ENCODE measurements at places on chromosomes 6 and 20.

- DNase-seq = no peak
These were observed 362.7 kb upstream of the IMPG1 start for GRCh38 chr6:76435174-76435573.

DNA sequence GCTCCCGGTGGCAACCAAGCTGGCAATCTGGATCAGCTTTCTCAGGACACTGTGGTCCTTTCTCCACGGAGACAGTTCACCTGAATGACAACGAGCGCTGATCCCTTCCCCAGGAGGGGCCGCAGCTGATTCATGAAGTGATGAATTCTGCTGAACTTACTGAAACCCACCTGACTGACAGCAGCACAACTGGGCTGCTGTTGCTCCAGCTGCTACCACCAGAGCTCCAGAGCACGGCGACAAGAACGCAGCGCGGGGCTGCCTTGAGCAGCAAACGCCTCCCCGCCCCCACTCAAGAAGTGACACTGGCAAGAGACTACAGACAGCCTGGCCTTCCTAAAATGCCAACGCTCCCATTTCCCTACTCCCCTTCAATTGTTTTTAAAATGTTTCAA, 10.0 kb downstream of the PXDC1 start:
- no peak for DNase-seq

DNA sequence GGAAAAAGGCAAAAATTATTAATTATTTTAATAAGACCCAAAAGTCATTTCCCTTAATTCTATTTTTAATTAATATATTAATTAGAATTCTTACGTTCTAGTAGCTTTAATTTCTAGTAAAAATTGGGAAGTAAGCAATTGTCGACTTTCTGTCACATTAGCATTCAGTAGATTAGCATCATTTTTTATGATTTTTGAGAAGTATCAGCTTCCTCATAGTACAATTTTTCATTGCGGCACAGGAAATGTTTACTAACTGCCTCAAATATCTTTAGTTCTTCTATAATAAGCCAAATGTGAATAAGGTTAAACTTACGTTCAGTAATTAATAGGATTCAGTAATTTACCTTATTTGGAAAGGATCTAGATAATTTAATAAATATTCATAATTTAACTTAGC, 687.4 kb downstream of the EPM2A start:
- DNase-seq = no peak

DNA sequence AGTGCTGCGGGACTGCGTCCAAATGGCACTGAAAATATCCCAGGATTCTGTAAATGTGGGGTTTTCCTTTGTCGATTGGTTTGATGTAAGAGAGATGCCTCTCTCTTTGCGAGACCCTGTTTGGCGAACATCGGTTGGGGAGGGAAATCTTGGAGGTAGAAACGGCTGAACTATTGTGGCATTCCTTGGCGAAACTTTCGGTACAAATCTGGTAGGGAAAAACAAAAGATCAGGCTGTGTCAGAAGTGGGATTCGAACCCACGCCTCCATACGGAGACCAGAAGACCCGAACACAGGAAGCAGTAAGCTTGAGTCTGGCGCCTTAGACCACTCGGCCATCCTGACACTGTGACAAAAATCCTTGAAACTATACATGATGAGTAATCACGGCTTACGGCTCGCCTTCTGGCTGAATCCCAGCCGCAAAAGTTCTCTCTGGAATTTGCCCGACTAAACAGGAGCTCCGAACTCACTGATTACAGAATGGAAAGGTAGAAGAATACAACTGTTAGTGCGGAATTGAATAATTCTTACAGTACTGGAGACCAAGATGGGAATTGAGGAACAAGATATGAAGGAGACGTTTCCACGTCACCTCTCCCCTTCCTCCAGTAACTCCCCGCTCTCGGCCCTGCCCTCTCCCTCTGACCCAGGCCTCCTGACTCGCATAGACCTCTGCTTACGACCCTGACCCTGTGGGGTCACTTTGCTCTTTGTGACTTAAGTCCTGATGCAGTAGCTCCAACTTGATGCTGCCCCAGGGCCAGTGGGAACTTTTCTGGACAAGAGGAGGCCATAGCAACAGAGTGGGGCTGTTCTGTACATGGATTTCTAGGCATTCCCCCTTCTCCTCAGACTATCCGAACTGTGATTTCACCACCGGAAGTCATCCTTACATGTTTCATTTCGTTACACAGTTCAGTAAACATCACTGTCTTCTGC, 132.8 kb upstream of the ZNF184 start:
- DNase-seq = peak; percentile 10

- DNase-seq = no peak
These were observed 501.1 kb downstream of the MEI4 start for GRCh38 chr6:78153976-78154375.

- no peak for DNase-seq
These were observed 481 bp downstream of the ZNF133 start for GRCh38 chr20:18288749-18289267.

GRCh38 chr6:1591243-1591642, 18.5 kb upstream of the FOXC1 start:
- DNase-seq = no peak

- DNase-seq = no peak
These were observed 20.6 kb upstream of the REV3L start for GRCh38 chr6:111503660-111504059.

DNA sequence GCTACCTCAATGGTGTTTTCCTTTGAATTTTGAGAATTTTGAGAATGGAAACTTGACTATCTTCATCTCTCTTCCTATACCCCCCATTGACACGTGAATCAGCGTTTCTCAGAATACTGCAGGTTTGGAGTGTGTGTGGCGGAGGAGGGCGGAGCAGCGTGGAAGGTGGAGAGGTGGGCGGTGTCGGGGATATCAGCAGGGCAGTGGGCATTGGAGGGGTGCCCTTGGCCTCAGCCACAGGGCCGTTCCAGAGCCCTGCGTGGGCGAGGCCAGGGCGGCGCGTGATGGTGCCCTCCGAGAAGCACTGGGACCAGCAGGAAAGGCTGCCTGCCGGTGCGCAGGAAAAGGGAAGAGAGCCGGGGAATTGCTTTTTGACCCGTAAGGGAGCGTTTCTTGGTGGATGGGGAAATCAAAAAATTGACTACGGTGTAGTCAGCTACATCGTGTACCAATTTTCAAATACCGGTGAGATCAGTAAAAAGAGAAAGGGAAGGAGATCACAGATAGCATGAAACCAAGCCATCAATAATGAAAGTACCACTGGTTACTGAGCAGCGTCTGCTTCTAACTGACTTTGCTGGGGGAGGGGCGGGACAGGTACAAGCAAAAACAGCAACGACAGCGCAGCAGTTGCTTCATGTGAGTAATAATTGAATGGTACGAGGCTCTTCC, 82.7 kb upstream of the DUSP22 start:
- DNase-seq = no peak

GRCh38 chr6:4289770-4290320, 154.5 kb upstream of the ECI2 start:
- DNase-seq = no peak

- DNase-seq = no peak
These were observed 199.3 kb downstream of the RNGTT start for GRCh38 chr6:88764081-88764480.

DNA sequence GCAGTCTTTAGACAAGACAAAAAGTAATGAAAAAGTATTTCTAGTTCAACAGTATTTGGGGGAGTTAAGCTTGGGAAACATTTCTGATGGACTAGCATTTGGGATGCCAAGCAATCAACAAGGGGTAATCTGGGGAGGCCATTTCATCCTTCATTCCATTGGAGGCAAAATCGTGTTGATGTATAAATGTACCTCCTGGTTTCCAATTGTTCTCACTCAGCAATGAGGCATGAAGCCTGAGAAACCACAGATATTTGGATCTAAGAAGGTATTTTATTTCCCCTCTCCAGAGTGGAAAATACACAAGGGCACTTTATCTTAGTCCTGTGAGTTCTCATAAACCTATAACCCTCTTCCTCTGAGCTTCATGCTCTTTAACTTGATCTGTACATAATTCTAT, 68.2 kb downstream of the TBX18 start:
- DNase-seq = no peak

- no peak for DNase-seq
These were observed 27.3 kb downstream of the RAMACL start for GRCh38 chr6:166559211-166559610.

GRCh38 chr20:44829688-44830087, 19.3 kb upstream of the RIMS4 start:
- no peak for DNase-seq

DNA sequence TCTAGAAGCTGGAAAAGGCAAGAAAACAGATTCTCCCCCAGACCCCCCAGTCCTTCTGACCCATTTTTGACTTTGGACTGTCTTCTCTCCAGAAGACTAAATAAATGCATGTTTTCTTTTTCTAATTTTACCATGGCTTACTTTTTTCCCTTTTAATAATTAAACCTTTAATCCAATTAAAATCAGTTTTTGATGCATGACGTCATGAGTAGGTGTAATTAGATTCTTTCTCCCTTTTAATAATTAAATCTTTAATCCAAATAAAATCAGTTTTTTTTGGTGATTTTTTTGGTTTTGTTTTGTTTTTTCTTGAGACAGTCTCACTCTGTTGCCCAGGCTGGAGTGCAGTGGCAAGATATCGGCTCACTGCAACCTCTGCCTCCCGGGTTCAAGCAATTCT, 13.2 kb upstream of the NCOA5 start:
- no peak for DNase-seq

GRCh38 chr20:1741309-1742048, 83.9 kb upstream of the SIRPG start:
- no peak for DNase-seq

GRCh38 chr6:113629975-113630737, 227.0 kb upstream of the MARCKS start:
- no peak for DNase-seq

DNA sequence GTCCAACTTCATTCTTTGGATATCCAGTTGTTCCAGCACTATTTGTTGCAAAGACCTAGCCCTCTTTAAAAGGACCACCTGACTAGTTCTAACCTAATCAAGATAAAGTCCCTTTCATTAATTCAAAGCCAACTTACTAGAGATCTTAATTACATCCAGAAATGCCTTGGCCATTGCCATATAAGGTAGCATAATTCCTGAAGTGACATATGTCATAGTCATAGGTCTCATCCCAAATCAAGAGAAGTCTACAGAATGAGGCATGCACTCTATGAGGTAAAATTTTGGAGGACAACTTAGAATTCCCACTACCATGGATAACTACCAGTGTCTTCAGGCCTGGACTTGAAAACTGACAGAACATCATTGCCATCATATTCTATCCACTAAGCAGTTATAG, 420.4 kb upstream of the ID4 start:
- no peak for DNase-seq

DNA sequence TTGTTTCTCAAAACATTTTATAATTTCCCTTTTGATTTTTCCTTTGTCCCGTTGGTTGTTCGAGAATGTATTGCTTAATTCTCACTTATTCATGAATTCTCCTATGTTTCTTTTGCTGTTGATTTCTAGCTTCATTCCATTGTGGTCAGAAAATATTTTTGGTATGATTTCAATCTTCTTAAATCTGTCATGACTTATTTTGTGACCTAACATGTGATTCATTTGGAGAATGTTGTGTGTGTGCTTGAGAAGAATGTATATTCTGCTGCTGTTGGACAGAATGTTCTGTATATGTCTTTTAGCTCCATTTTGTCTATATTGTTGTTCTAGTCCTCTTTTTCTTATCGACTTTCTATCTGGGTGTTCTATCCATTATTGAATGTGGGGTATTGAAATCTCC, 286.2 kb upstream of the RNF217 start:
- DNase-seq = no peak

DNA sequence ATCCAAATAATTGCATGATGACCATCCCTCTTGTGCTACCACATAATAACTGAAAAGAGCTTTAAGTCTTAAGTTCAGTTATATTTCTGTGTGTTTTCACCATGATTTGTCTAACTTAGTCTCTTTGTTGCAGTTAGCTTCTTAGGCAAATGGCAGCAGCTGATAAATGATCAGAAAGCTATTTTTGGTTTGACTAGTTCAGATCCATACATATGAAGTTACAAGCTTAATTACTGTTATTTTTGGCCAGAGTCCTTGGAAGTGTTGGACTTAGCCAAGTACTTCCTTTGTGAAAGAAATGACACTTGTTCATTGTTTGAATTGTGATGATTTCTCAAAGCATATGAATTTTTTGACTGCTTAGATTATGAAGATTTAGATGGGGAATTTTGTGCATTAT, 54.2 kb downstream of the HIVEP1 start:
- no peak for DNase-seq

DNA sequence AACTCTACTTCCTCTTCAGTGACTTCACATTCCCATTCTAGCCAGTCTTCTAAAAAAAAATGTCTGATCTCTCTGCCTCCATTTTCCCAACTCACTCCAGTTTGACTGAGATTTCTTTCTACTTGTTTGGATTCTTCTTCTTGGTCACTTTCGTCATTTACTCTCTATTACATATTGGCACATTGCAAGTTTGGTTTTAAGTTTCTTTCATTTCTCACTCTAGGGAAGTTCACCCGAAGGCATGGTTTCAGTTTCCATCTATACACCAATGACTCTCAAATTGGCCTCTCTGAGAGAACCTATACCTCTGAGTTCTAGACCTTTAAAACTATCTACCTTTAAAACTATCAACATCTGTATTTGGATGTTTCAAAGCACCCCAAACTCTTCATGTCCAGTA, 51.3 kb downstream of the CD109 start:
- DNase-seq = no peak

DNA sequence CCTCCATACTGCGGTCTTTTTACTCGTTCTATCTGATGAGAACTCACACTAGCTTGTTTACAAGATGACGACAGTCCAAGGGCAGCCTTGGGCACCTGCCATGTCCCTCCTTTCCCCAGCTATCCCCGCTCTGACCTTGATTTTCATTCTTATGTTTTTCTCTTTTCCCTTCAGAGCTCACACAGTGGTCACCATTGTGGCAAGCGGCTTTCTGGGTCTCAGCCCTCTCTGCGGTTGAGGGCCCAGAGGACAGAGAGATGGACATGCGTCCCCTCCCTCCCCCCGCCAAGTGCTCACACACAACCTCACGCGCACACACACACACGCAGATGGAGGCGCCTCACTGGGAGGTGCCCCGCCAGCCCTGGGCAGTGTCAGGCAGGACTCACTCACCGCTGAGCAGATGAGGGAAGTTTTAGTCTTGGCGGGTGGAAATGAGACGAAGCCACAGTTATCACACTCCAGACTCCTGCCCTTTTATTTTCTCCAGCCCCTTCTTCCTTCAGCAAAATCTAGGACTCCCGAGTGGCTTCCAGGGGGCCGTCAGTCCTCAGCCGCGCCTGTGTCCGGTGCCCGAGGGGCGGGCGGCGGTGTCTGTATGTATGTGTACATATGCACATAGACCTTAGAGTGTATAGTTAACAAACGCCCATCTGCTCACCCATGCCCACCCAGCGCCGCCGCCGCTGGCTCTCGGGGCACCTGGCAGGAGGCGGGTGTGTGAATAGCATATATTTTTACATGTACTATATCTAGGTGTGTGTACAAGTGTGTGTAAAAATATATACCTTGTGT, 13.8 kb upstream of the MYL9 start:
- DNase-seq = no peak

- DNase-seq = no peak
These were observed 179.4 kb upstream of the KCNG1 start for GRCh38 chr20:51202304-51202703.

- DNase-seq = no peak
These were observed 23.3 kb downstream of the MICA start for GRCh38 chr6:31426395-31427354.

- DNase-seq = no peak
These were observed 12.0 kb upstream of the IRF4 start for GRCh38 chr6:379410-380181.

- no peak for DNase-seq
These were observed 118.4 kb downstream of the GRM4 start for GRCh38 chr6:34027445-34027936.

- DNase-seq = no peak
These were observed 18.3 kb upstream of the ADGRF4 start for GRCh38 chr6:47680051-47680450.

GRCh38 chr20:50333812-50334211, 143.2 kb downstream of the CEBPB start:
- DNase-seq = no peak
